ENCODE measurements at places on chromosomes 2 and 18. TPM values are rescaled to one million over a fixed set of nuclear protein-coding genes. Genes with fewer than 3 reads are reported as not detected.

PTPN2 gene
- 41.1 TPM for total RNA-seq

MAPK4 gene
- total RNA-seq, result 0.07 TPM

DNA sequence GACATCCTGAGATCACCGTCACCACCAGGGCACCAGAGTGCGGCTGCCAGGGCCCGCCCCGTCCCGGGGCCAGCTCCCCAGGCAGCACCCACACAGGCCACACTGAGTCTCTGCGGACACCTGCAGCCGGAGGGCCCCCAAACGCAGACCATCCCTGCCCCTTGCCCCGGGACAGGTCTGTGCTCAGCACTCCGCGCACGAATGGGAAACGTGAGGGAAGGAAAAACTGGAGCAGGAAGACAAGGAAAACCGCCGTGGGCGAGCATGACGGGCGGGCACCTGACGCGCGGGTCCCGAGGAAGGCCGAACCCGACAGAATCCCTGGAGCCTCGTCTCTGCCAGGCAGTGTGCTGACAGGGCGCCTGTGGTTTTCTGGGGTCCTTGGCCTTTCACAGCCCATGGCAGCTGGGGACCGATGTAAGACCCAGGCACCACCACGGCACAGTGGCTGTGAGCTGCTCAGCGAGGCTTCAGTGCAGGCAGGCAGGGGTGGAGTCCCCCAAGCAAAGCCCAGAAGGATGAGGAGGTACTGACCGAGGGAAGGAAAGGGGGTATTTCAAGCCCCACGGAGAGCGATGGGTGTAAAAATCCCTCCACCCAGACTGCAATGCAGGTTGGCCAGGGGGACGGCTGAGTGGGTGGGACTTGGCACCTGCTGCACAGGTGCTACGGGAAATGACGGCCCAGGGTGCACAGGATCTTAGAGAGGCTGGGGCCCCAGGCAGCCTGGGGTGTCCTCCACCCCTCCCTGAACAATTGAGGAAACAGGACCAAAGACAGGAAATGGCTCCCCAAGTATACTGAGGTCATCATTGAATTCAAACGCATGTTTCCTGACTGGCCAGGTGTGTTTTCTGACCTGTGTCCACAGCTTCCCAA is 59.0 kb downstream of the PXDN start:
- no peak for DNase-seq

DNA sequence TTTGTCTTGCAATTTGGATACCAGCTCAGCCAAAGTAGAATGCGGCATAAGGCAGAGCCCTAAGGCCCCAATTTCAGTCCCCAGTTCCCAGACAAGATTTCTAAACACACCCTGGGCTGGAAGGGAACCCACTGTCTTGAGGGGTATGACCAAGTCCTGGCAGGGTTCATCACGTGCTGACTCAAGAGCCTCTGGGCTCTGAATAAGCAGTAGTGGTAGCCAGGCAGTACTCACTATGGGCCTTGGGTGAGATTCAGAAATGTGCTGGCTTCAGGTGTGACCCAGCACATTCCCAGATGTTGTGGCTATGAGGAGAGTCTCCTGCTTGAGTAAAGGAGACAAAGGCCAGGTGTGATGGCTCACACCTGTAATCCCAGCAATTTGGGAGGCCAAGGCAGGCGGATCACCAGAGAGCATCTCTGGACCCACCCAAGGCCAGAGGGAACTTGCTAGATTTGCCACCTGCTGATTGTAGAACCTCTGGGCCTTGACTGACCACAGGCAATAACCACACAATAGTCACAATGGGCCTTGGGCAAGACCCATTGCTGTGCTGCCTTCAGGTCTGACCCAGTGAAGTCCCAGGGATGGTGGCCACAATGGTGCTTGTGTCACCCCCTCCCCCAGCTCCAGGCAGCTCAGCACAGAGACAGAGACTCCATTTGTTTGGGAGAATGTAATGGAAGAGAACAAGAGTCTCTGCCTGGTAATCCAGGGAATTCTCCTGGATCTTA is 74.9 kb downstream of the ATL2 start:
- no peak for DNase-seq
